SHP77 treated with DMSO at 0.1 percent for 48 hours (cell line): ENCODE measurements at places on chromosomes 16 and 17.
A peak's percentile ranks its signal among the peaks of the same experiment; 100 is the strongest.

- DNase-seq = peak; percentile 52
Observed at GRCh38 chr17:74972107-74972972, at the start of gene HID1. Gene HID1, minus strand, starts transcription at chr17:74972759. Its CDS starts 103 bp downstream, at chr17:74972656.

GRCh38 chr17:77862890-77863813 lies 95.4 kb upstream of the TNRC6C start:
- no peak for DNase-seq

GRCh38 chr16:3012828-3013420 lies at the start of gene CLDN9:
Gene CLDN9, plus strand, starts transcription at chr16:3012923. Its CDS starts 440 bp downstream, at chr16:3013363.
- DNase-seq = no peak

GRCh38 chr17:51119415-51120356 lies 982 bp downstream of the SPAG9 start:
- no peak for DNase-seq

DNA sequence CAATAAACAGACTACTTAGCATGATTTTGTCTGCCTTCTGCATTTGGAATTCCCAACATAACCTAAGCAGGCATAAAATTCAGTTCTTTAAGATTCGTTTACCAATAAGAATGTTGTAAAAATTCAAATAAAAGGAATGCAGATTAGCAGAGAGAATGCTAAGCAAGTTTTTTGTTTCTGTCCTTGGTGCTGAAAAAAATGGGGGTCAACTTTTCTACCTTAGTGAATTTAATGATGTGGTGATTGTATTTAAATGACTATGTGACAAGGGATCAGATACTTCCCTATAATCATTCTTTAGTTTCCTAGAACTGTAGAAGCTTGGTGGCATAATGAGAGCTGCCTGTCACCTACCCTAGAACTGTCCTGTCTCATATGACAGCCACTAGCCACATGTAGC lies 159.5 kb downstream of the RBFOX1 start:
- DNase-seq = no peak

DNA sequence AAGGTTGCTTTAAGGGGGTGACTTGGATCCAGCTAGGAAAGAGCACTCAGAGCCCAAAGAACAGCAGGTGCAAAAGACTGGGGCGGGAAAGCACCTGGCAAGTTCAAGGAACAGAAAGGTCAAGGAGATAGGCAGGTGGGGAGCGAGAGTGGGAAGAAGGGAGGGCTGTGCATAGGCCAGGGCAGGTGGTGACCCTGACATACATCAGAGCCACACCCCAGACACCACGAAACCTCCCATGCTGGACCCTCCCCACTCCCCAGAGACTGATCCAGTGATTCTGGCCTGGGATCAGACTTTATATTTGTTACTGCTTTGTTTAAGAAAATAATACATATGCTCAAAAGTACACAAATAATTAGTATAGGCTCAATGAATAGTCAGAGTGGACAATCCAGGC lies 48.5 kb upstream of the RBFOX3 start:
- no peak for DNase-seq

- no peak for DNase-seq
Observed at GRCh38 chr17:49548051-49548505, 27.6 kb upstream of the NXPH3 start.

- DNase-seq = no peak
Observed at GRCh38 chr16:24279982-24280515, 23.9 kb downstream of the CACNG3 start.

DNA sequence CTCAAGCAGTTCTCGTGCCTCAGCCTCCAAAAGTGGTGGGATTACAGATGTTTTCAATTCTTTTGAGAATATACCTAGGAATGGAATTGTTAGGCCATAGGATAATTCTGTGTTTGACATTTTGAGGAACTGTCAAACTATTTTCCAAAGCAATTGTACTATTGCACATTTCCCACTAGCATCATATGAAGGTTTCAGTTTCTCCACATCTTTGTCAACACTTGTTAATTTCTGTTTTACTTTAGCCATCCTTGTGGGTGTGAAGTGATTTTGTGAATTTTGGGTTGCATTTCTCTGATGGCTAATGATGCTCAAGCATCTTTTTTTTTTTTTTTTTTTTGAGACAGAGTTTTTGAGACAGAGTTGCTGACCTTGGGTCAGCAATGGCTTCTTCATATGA lies 6.2 kb downstream of the NT5M start:
- DNase-seq = no peak

- DNase-seq = no peak
Observed at GRCh38 chr17:52899235-52899634, 740.7 kb upstream of the CA10 start.
